ENCODE measurements at places on chromosomes 1 and 21.

DNA sequence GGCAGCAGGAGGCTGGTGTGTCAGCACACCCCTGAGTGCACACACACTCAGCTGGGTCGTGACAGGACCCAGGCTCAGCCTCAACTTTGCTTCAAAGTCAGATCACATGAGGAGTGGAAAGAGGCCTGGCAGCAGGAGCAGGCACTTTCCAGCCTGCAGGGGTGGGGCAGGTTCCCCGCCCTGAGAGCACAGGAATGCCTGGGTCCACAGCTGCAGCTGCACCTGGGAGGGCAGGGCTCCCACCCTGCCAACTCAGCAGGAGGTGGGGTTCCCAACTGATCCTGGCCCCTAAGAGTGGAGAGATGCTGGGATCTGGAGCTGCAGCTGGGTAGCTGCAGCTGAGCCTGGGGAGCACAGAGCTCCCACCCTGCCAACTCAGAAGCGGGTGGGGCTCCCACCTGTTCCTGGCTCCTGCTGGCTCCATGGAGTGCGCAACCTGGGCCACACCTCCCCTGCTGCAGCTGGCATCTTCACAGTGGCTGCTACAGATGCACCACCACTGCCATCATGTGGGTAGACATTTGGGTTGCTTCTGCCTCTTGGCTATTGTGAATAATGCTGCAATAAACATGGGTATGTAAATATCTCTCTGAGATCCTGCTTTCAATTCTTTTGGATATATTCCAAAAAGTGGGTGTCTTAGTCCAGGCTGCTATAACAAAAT lies 415.4 kb downstream of the TTLL7 start:
- peak; percentile 16 for DNase-seq

DNA sequence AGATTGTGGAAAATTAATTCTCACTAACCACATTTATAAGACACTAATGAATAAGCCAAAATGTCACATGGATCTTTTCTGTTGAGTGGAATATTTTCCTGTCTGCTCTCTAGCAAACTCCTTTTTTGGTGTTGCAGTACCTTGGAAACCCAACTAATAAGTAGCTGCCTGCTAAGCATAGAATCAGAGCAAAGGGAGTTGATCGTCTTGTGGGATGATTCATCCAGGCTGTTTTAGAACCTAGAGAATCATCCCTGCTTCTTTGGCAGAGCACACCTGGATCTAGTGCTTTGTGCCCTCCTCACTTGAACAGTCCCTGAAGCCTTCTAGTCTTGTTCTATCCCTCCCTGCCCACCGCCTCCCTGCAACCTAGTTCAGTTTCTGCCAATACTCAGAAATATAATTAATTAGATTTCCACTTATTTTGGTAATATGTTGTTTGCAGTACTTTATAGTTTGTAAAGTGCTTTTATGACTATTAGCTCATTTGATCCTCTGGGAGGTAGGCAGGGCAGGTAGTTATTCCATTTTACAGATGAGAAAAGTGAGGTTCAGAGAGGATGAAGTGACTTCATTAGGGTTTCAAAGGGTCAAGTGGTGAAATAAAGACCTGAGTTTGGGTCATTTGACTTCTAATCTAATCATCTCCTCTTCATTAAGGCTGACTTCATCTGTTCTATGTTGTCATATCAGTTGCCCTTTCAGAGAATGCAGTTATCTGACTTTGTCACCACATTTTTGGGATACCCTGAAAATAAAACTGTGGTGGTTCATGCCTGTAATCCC lies 2.5 kb downstream of the AGO4 start:
- peak; percentile 29 for DNase-seq

DNA sequence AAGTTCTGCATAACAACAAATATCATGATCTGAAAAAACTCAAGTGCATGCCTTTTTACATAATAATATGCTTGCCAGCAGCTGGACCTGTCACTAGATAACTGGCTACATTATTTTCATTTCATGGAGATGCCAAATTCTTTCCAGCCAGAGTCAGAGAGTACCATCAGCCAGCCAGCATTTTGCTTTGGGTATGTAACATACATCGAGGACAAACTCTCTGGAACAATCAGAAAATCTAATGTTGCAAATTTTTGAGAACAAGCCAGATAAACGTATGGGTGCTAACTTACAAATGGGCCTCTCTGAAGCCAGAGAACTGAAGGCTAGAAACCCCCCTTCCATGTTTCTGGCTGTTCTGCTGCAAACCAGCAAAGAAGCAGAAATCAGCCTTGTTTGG lies 76.3 kb upstream of the BACE2 start:
- DNase-seq = no peak

DNA sequence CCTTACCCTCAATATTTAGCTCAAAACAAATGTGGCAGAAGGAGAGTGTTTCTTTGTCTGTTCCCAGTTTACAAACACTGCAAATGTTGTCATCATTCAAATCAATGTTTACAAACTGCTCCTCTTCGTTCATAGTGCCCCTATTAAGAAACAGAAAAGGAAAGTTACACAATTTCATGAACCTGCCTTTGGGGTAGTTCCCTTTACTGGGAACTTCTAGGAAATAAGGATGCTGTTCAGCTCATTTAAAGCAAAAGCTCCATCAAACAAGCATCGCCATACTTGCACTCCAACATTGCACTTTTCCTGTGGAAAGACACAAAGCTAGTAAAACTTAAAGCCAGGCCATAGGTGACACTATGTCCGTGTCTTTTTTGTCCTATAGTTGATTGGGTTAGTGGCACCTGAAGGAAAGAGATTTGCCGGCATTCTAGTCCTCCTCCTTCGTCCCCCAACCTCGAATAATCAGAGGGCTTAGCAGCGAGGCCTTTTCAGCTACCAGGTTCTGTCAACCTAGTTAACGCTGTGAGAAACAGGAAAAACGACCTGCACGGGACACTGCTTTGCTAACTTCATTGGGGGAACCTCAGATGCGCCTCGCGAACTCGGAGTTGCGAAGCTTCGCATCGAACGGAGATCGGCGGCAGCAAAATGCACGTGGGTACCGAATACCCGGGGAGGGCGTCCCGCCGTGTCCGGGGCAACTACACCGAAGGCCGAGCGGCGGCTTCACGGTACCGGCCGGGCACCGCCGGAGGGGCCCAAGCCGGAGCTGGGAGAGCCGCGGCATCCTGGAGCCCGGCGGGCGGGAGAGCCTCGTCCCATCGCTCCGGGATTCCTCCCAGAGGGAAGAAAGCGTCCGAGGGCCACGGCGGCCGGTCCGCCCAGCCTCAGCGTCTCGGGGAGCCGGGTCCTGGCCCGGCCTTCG lies 706 bp downstream of the C21orf91 start:
- DNase-seq = peak; percentile 25

DNA sequence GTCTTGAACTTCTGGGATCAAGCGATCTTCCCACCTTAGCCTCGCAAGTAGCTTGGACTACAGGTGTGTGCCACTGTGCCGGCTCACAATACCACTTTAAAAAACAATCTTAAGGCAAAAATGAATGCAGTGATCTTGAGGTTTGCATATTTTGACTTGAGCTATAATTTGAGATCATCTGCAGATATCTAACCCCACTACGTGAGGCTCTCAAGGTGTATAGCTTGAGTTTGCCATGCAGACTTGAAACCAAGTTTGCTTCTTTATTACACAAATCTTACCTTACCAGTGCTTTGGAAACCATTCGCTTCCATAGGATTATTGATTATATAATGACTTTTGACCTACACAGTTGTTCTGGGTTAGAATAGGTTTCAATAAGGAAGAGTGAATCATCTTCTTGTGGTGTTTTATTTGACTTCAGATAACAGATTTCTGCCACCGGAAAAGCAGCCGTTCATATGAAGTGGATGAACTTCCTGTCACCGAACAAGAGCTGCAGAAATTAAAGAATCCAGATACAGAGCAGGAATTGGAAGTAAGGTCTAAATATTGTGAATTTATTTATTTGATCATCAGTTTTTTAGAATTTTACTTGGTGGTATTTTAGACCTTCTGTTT lies 155.1 kb downstream of the VPS13D start:
- no peak for DNase-seq

- no peak for DNase-seq
Observed at GRCh38 chr1:214208460-214208859, 72.5 kb upstream of the SMYD2 start.

DNA sequence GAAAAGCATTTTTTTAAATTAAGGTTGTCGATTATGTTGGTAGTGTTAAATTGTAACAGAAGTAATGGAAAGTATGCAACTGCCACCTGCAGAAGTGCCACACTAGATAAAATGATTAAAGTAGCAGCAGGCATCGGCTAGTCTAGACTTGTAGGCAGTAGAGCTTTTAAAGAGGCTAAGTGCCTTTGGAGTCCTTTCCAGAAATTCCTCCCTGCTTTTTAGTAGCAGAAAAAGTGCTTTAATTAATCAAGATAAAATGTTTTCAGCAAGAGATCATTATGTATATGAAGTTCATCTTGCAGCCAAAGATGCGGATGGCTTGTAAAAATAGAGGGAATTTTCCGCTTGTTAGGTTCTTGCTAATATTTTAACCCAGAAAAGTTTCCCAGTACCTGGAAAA lies 87.1 kb upstream of the LRRC8D start:
- no peak for DNase-seq

DNA sequence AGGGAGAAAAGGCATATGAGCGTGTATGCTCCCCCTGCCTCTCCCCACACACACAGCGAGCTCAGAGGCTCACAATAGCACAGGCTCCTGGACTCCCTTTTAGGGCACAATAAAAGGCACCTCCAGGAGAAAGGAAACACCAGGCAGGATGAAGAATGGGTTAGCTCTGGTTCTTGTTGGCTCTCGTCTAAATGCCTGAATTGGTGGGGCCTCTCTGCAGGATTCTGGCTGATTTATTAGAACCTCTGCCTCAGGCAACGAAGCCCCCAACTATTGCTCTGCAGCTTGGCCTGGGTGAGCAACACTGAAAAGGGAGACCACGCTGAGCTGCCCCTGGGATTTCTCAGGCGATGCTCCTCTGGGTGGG lies 590.9 kb upstream of the PLXNA2 start:
- DNase-seq = no peak

- no peak for DNase-seq
Observed at GRCh38 chr1:112146201-112146715, 156.8 kb upstream of the KCND3 start.
